ENCODE measurements at places on chromosomes 3 and 15. TPM values are rescaled to one million over a fixed set of nuclear protein-coding genes. Genes with fewer than 3 reads are reported as not detected.

DNA sequence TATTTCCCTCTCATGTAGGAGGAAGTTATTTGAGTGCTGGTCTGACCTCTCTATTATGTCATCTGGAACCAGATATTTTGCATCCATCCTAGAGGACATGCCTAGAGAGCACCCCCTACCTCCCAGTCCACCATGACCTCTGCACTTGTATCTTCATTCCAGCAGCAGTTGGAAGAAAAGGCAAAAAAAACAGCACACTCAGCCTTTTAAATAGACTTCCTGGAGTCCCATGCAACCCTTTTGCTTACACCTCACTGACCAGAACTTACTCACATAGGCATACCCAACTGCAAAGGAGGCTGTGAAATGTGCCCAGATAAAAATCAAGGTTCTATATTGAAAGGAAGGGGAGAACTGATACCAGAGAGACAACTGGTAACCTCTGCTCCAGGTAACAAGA, 92.3 kb upstream of the FHIT start:
- H3K27me3 ChIP-seq = no peaks in the 10 kb centered on the region
- H3K4me1 ChIP-seq = no peaks in the 10 kb centered on the region
- no peaks in the 10 kb centered on the region for H3K36me3 ChIP-seq
- H3K27ac ChIP-seq = no peak overlapping the region

- H3K27ac ChIP-seq = no peak overlapping the region
- no peak overlapping the region for H3K4me3 ChIP-seq
- peaks cover 2% of the 10 kb centered on the region for H3K4me1 ChIP-seq
These were observed 87.5 kb downstream of the RORA start for GRCh38 chr15:61141497-61142125.

- no peak overlapping the region for H3K4me3 ChIP-seq
- no peaks in the 10 kb centered on the region for H3K4me1 ChIP-seq
- H3K36me3 ChIP-seq = peaks cover 30% of the 10 kb centered on the region
- H3K27me3 ChIP-seq = no peaks in the 10 kb centered on the region
- DNase-seq = no peak
These were observed 35.2 kb downstream of the AP4E1 start for GRCh38 chr15:50943638-50944037.

DNA sequence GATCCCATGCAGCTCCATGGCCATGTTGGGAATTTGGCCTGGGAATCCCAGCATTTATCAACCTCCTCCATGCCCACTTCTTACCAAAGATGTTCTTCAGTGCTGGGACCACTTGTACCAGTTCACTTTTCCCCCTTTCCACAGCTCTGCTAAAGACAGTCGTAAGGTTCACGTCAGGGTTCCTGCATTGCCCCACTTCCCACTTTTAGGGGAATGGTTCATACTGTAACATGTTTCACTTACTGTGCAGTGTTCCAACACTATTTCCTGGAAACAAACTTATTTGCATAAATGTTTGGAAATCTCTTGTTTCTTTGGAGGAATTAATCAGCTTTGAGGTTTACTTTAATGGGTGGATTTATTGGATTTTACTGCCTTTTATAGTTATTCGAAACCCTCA, 17.0 kb downstream of the APH1B start:
- no peaks in the 10 kb centered on the region for H3K27me3 ChIP-seq
- no peak overlapping the region for H3K4me3 ChIP-seq
- H3K27ac ChIP-seq = no peak overlapping the region
- no peak for DNase-seq

DNA sequence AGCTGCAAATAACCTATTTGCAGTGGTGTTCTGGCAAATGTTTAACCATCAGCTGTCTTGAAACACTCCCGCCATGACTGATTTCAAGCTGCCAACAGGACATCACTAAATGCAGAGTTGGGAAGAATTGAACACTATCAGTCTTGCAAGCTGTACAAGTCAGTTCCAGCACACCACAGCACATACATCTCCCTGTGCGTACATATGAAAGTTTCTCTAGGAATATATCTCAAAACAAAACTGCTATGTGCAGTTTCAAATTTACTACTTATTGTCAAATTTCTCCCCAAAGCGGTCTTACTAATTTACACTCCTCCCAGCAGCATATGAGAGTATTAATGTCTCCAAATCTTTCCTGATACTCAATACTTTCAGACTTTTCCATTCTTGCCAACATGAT, 30.4 kb upstream of the CORO2B start:
- no peaks in the 10 kb centered on the region for H3K36me3 ChIP-seq
- no peak overlapping the region for H3K4me3 ChIP-seq
- DNase-seq = no peak
- H3K4me1 ChIP-seq = peaks cover 3% of the 10 kb centered on the region

DNA sequence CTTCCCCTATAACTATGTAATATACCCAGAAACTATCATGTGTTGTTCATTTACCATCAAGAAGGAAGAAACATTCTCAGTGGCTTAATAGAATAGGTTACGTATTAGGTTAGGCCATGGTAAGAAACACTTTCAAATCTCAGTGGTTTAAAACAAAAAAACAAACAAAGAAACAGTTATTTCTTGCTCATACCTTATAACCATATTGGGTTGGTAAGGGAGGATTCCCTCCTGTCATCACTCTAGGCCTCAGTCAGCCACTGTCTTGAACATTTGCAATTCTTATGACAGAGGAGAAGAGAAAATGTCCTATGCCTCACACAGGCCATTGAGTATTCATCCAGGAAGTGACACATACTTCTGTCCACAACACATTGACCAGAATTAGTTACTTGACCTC, 727.7 kb upstream of the NECTIN3 start:
- no peak for DNase-seq
- H3K4me1 ChIP-seq = no peaks in the 10 kb centered on the region
- no peaks in the 10 kb centered on the region for H3K36me3 ChIP-seq
- H3K27ac ChIP-seq = no peak overlapping the region
- no peaks in the 10 kb centered on the region for H3K27me3 ChIP-seq
- no peak overlapping the region for H3K4me3 ChIP-seq

GRCh38 chr3:186965141-186965879, 35.0 kb downstream of the ST6GAL1 start:
- peaks cover 35% of the 10 kb centered on the region for H3K36me3 ChIP-seq
- H3K4me1 ChIP-seq = peaks cover 20% of the 10 kb centered on the region
- no peak for DNase-seq
- H3K4me3 ChIP-seq = no peak overlapping the region

DNA sequence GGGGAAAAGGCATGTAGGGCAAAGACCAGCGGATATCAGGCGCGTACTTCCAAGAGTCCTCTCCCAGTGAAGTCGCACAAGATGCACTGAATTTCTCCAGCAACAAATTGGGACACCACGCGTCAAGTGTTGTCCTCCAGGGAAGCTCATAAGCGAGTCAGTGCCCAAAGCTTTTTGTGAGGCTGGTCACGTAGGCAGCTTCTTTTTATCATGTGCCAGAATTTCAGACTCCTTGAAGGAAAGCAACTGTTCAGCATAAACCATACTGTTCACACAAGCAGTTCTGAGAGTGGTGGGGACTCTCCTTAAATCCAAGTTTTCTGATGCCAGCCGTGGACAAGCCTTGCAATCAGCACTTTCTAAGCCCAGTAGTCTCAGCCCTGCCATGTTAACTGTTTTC, 10.1 kb upstream of the FSTL1 start:
- no peak overlapping the region for H3K4me3 ChIP-seq
- no peak overlapping the region for H3K27ac ChIP-seq
- DNase-seq = no peak
- peaks cover 12% of the 10 kb centered on the region for H3K27me3 ChIP-seq

GRCh38 chr3:194936659-194937058, 251.0 kb downstream of the FAM43A start:
- H3K27ac ChIP-seq = no peak overlapping the region
- H3K27me3 ChIP-seq = no peaks in the 10 kb centered on the region
- no peak overlapping the region for H3K4me3 ChIP-seq

GRCh38 chr3:27986234-27986879, 255.1 kb upstream of the CMC1 start:
- no peak overlapping the region for H3K27ac ChIP-seq
- H3K36me3 ChIP-seq = peaks cover 3% of the 10 kb centered on the region
- no peaks in the 10 kb centered on the region for H3K4me1 ChIP-seq
- no peak for DNase-seq
- no peaks in the 10 kb centered on the region for H3K27me3 ChIP-seq

DNA sequence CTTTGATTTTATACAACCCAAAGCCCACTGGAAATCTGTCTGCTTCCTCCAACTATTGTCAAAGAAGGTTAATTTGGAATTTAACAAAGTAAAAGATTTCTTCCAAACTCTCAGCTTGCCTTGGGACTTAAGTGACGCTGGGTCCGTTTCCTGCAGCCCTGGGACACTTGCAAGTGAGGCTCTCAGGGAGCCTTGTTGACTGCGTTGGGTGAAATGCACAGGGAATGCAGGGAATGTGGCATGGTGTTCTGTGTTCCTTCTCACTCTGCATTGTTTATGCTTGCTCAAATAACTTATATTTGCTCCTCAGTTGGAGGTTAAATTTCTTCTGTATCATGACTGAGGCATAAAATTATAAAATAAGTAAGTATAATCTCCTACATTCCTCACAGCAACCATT, 60.9 kb upstream of the TJP1 start:
- DNase-seq = no peak
- H3K36me3 ChIP-seq = no peaks in the 10 kb centered on the region
- H3K4me3 ChIP-seq = no peak overlapping the region
- H3K27ac ChIP-seq = no peak overlapping the region

GRCh38 chr15:61404567-61404966, 175.5 kb upstream of the RORA start:
- no peak for DNase-seq
- no peaks in the 10 kb centered on the region for H3K36me3 ChIP-seq
- peaks cover 20% of the 10 kb centered on the region for H3K27me3 ChIP-seq
- H3K4me3 ChIP-seq = no peak overlapping the region

- H3K4me1 ChIP-seq = no peaks in the 10 kb centered on the region
- peaks cover 54% of the 10 kb centered on the region for H3K27me3 ChIP-seq
- H3K36me3 ChIP-seq = no peaks in the 10 kb centered on the region
- no peak overlapping the region for H3K4me3 ChIP-seq
These were observed 12.6 kb downstream of the PTH1R start for GRCh38 chr3:46890132-46890531.

GRCh38 chr3:189590223-189590622, 41.0 kb upstream of the TP63 start:
- H3K27me3 ChIP-seq = no peaks in the 10 kb centered on the region
- peaks cover 4% of the 10 kb centered on the region for H3K36me3 ChIP-seq
- H3K27ac ChIP-seq = no peak overlapping the region
- no peak overlapping the region for H3K4me3 ChIP-seq
- no peak for DNase-seq
- H3K4me1 ChIP-seq = no peaks in the 10 kb centered on the region

DNA sequence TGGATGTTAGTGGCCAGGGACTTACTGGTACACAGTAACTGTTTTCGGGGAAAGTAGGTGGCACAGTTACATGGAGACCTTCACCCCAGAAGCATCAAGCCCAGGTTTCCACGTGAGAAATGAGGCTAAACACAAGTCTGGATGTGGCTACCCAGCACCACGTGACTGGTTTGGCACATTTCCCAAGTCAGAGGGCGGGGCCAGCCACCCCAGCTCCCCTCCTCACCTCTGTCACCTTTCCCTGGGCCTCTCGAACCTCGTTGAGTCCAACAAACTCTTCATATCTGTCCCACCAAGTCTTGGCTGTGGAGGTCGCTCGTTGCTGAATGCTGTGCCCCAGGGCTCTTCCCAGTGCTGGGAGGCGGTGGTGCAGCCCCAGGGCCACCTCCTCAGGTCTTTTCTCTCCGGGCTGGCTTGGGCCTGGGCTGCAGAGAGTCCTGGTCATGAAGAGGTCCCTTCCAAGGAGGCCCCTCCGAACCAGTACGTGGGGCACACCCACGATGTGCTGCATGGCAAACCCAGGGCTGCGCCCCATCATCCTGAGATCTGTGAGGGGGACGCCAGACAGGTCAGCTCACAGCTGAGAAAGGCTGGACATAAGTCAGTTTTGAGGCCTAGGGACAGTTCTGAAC, 4.8 kb upstream of the PLXNB1 start:
- DNase-seq = peak; percentile 31
- no peak overlapping the region for H3K27ac ChIP-seq
- H3K27me3 ChIP-seq = peaks cover 2% of the 10 kb centered on the region
- peaks cover 3% of the 10 kb centered on the region for H3K36me3 ChIP-seq
- peaks cover 30% of the 10 kb centered on the region for H3K4me1 ChIP-seq
- H3K4me3 ChIP-seq = no peak overlapping the region

DNA sequence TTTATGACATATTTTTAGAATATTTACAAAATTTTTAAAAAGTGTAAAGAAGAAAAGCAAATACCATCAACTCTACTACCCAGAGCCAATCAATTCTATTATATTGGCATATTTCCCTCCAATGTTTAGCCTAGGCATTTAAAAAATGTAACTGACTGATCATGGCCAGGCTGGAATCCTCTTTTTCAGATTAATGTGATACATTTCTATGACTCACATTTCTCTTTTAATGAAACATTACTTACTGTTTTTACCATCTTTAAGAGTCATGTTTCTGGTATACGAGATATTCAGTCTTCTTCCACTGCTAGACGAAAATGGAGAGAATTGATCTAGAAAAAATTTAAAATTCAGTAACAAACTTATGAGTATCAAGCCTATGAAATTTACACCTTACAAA, 53.4 kb upstream of the DCUN1D1 start:
- H3K4me3 ChIP-seq = no peak overlapping the region
- H3K27me3 ChIP-seq = no peaks in the 10 kb centered on the region
- DNase-seq = no peak
- peaks cover 1% of the 10 kb centered on the region for H3K4me1 ChIP-seq
- H3K27ac ChIP-seq = no peak overlapping the region

- H3K27ac ChIP-seq = no peak overlapping the region
- DNase-seq = no peak
- peaks cover 18% of the 10 kb centered on the region for H3K27me3 ChIP-seq
- no peak overlapping the region for H3K4me3 ChIP-seq
- no peaks in the 10 kb centered on the region for H3K4me1 ChIP-seq
- no peaks in the 10 kb centered on the region for H3K36me3 ChIP-seq
These were observed 45.8 kb upstream of the SEC13 start for GRCh38 chr3:10366651-10367101.

- no peaks in the 10 kb centered on the region for H3K4me1 ChIP-seq
- H3K27me3 ChIP-seq = peaks cover 6% of the 10 kb centered on the region
- H3K36me3 ChIP-seq = no peaks in the 10 kb centered on the region
- H3K27ac ChIP-seq = no peak overlapping the region
These were observed 73.3 kb downstream of the SYNPR start for GRCh38 chr3:63351159-63352007.

The THUMPD3 gene
- 46.6 TPM for total RNA-seq

The SCAANT1 gene
- total RNA-seq = not detected

The HYAL1 gene
- total RNA-seq = 0.28 TPM

The LRRC3B gene
- not detected for total RNA-seq

The SLC6A1 gene
- total RNA-seq = not detected

The RLBP1 gene
- not detected for total RNA-seq

The PLA2G4E gene
- total RNA-seq = not detected

The KCNMB3 gene
- total RNA-seq = 2.2 TPM

The SERPINI2 gene
- total RNA-seq = not detected

The SPINK8 gene
- total RNA-seq = not detected

The DUOXA2 gene
- not detected for total RNA-seq

The PLD1 gene
- total RNA-seq = 1.7 TPM

The SST gene
- total RNA-seq = not detected

The XIRP1 gene
- not detected for total RNA-seq

The ZMYND10 gene
- 2.2 TPM for total RNA-seq

The CKMT1A gene
- not detected for total RNA-seq

The ZNF501 gene
- total RNA-seq = 6.3 TPM

The ANKRD63 gene
- total RNA-seq = 0.26 TPM
